ENCODE measurements at places on chromosomes 2 and 18.

GRCh38 chr2:25606892-25607291 lies 66.5 kb downstream of the DTNB start:
- DNase-seq = peak; percentile 49

DNA sequence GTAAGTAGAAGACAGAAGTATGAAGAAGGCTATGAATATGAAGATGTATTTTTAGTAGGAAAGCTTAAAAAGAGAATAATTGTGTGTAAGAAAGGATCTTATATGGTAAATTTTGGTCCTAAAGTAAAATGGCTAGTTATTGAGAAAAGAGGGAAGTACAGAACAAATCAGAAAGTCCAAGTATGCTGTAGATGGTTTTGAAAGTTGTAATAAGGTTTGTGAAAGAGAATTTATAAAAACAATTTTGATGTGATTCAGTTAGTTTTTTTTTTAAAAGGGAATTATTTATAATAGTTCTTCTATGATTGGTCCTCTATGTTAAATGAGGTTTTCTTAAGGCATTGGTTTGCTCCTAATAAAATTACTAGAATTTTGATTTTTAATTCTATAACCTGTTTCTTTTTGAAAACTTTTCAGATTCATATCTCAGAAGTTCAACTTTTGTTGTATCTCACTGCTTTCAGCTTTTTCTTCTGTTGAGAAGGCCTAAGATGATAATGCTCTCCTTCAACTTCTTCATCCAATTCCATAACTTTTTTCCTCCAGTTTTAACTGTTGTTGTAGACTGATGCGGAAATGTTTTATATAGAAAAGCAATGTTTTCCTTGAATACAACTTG lies 322.7 kb downstream of the NOL4 start:
- DNase-seq = no peak

DNA sequence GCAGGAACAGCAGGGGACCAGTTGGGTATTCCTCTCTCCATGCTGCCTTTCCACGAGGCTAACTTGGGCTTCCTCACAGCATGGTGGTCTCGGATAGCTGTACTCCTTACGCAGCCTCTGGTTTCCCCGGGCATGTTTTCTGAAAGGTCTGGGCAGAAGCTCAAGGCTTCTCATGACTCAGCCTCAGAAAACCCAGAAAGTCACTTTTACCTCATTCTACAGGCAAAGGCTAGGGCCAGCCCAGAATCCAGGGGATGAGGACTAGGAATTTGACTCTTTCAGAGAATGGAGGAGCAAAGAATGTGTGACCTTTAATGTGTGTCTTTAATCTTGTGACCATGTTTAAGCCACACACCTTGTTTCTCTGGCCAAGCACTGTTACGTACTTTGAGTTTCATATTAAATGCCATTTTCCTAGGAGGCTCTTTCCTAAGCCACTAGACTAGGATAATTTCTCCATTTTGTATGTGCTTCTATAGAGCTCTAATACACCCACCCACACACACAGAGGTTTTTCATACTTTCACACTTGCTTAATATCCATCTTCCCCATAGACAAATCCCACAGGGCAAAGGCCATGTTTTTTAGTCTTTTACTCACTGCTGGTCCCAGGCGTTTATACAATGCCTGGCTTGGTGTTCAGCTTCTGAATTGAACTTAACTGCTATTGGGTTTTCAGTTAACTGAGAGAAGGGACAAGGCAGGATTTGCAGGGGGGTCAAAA lies 77.3 kb downstream of the LONRF2 start:
- no peak for DNase-seq

GRCh38 chr2:45497355-45497754 lies 113.7 kb downstream of the SRBD1 start:
- DNase-seq = peak; percentile 52

GRCh38 chr18:48339692-48340091 lies 69.5 kb downstream of the ZBTB7C start:
- DNase-seq = no peak

- no peak for DNase-seq
These were observed 490 bp downstream of the NDUFS1 start for GRCh38 chr2:206158563-206159345.

DNA sequence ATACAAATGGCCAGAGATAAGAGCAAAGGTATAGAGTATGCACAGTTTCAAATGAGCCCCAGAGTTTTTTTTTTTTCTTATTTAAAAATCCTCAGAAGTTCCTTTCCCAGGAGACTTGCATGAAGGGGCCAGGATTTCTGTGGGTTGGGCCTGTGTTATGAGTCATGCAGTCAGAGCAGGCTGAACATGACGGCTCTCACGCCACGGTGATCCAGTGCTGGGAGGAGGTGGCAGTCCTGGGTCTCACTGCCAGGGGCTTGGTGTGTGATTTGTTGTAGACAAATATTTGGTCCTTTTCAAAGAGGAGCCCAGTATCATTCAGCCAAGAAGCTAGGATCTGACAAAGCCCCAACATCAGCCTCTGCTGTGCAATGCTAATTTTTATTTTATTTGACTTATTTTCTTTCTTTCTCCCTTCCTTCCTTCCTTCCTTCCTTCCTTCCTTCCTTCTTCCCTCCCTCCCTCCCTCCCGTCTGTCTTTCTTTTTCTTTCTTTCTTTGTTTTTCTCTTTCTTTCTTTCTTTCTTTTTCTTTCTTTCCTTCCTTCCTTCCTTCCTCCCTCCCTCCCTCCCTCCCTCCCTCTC lies 10.4 kb upstream of the KCNE4 start:
- DNase-seq = no peak

- no peak for DNase-seq
These were observed 1536.2 kb upstream of the NXPH2 start for GRCh38 chr2:140316345-140316744.

- DNase-seq = peak; percentile 69
These were observed 31.4 kb downstream of the FOSL2 start for GRCh38 chr2:28423856-28424605.

DNA sequence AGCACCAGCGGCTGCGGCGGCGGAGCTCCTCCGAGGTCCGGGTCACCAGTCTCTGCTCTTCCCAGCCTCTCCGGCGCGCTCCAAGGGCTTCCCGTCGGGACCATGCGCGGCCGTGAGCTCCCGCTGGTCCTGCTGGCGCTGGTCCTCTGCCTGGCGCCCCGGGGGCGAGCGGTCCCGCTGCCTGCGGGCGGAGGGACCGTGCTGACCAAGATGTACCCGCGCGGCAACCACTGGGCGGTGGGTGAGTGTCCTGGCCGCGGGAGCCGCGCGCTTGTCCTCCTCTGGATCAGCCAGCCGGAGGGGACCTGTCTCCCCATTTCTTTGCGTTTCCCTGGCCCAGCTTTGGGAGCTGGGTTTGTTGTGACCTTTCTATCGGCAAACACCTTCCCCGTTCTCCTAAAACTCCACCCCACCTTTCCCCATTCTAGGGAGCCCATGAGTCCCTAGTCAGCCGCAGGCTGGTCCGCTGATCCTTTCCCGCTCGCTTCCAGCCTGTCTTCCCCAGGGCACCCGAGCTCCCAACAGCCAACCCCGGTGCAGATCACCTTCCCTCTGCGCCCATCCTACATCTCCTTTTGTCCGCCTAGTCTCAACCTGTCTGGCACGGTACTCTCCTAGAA lies 316 bp downstream of the GRP start:
- DNase-seq = no peak

DNA sequence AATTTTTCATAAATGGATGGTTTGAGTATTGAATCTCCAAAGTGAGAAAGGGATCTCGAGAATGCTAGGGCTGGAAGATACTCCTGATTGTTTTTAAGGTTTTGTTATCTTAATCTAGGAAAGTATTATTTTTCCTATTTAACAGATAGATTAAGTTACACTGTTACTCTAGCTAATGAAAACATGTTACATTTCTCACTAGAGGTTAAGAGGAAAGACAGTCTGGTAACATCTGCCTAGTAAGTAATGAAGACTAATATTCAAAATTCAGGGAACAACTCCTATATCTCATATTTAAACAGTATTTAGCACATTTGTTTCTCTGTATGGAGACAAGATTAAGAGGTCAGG lies 2.0 kb downstream of the GALNT3 start:
- no peak for DNase-seq

- DNase-seq = no peak
These were observed 1129.1 kb upstream of the ZEB2 start for GRCh38 chr2:145649061-145649460.

- no peak for DNase-seq
These were observed 510.6 kb upstream of the RAB6C start for GRCh38 chr2:129468879-129469278.

GRCh38 chr2:33240178-33240577 lies 236.3 kb upstream of the RASGRP3 start:
- no peak for DNase-seq

DNA sequence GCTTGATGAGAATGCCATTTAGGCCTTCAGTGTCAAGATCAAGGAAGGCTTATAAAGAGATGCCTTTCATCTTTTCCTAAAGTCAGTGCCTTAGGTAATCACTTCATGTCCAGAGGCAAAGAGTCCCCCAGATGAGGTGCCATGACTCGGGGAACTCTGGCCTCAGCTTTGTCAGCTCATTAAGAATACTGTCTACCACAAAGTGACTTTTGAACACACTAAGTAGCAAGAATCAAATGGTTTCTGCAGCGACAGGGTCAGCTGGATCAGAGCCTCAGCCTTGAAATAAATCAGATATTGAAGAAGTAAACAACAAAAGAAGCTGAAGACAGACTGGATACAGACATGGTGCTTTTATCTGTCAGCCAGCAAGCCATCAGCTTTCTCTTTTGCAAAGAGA lies 120.1 kb upstream of the SLC39A10 start:
- no peak for DNase-seq

GRCh38 chr2:45897842-45898241 lies 246.4 kb downstream of the PRKCE start:
- DNase-seq = peak; percentile 75

DNA sequence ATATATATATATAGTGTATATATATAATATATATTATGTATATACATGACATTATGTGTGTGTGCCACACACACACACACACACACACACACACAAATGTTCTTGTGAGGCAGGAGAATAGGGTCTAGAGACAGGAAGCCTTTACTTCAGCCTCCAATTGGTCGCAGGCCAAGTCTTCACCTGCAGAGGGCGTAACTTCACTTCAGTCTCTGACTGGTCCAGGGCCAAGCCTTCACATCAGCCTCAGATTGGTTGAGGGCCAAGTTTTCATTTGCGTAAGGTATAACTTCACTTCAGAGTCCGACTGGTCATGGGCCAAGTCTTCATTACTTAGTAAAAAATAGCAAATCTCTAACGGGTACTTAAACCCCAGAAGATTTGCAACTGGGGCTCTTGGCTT lies 13.2 kb upstream of the SS18 start:
- DNase-seq = peak; percentile 41

GRCh38 chr2:136322428-136322827 lies 204.5 kb upstream of the CXCR4 start:
- no peak for DNase-seq

DNA sequence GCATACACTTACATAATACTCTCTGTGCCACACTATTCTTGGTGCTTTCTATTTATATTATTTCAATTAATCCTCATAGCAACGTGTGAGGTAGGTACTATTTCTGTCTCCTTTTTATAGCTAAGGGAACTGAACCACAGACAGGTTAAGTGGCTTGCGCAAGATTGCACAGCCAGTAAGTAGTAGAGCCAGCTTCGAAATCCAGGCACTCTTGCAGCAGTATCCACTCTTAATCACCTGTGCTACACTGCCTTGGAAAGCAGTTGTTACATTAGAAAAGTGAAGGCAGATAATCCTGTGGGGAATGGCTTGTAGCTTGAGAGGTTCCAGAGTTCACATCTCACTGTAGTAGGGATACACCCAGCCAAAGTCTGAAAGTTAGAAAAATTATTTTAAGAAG lies 198.3 kb downstream of the LDLRAD4 start:
- DNase-seq = no peak

GRCh38 chr18:69205925-69206324 lies 194.8 kb upstream of the DOK6 start:
- DNase-seq = no peak

- DNase-seq = no peak
These were observed 1166.3 kb upstream of the ACVR2A start for GRCh38 chr2:146678516-146678915.

- peak; percentile 49 for DNase-seq
These were observed 4.4 kb downstream of the XRCC5 start for GRCh38 chr2:216113572-216113971.

DNA sequence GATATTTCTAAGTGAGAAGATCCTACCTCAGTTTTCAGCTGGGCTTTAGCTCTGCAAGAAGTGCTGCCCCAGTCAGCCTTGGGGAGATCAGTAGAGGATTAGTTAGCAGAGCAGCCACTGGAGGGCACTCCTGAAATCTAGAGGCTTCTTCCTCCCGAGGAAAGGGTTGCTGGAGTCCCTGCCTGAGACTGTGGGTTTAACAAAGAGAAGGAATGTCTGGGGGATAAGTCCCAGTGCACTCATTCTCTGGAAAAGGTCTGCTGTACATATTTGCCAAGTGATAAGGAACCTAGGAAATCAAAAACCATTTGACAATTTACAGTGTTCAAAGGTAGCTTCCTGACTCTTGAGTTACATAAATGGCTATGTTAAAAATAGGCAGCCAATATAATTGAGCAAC lies 207.2 kb downstream of the SLC8A1 start:
- peak; percentile 12 for DNase-seq

- no peak for DNase-seq
These were observed 69.8 kb downstream of the NEB start for GRCh38 chr2:151664520-151664919.

DNA sequence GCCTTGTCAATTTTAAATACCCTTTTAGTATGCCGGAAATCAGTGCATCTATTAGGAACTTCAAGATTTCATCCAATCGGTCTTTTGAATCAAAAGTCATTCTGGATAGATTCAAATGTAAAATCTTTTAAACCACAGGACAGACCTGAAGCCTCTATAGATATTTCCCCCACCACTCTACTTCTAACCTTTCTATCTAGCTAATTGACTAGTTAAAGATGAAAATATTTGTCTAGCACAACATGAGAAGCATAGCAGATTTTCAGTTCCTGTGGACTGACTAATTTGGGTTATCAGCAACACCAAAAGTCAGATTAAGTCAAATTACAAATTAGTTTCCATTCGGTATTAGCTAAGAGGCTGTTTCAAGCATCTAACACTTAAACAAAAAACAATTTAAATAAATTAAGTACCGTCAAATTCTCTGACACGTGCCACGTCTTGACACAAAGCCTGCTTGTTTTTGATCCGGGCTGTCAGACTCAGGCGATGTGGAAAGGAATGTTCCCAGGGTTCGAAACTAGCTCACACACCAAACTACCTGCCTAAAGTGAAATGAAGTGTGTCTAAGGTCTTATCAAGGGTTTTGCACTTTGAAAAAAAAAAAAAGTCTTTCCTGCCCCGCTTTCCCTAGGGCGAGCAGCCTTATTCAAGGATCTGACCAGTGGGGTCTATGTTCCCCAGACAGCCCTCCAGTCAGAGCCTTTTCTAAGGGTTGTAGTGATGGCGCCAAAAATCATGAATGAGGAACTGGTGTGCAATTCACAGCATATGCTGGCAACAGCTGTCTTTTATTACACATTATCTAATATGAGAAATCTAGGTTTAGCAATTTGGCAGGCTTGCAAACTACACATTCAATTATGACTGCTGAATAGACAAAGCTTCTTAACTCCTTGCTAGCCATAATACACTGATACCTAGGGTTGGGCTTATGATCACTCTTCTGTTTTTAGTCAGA lies 4.7 kb downstream of the CYTIP start:
- DNase-seq = peak; percentile 59
